Anterior cingulate cortex (tissue), 58 donors: ENCODE measurements at places on chromosomes 11 and 22.

- no peak for DNase-seq
Measured at GRCh38 chr11:69496202-69496557, 14.7 kb downstream of the LINC01488 start.

DNA sequence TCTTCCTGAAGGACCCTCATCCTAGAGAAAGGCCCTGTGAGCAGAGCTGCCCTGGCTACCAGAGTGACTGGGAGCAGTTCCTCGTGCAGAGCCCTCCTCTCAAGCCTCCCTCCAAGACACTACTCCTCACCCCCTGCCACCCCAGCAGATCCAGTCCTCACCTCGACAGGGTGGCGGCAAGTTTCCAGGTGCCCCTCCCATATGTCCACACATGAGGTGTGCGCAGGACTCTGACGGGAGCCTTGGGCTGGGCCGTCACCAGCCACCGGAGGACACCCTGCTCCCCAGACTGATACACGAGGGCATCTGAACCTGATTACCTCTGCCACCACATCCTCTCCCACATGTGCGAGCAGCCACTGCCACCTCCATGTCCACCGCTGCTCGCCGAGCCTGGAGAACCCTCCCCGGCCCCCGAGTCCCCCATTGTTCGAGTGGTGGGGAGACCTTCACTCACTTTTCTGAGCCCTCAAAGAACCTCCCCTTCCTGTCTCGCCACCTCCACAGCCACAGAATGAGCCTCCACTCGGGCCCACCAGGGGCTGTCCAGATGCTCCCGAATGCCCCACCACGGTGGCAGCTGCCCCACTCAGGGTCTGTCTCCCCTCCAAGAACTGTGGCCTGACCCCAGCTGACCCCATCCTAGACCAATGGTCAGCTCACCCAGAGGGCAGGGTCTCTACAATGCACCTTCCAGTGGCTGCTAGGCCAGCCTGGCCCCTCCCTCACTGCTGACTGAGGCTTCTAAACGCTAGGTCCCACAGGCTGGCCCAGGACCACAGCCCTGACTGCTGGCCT, 62.5 kb downstream of the DGCR2 start:
- DNase-seq, result no peak

DNA sequence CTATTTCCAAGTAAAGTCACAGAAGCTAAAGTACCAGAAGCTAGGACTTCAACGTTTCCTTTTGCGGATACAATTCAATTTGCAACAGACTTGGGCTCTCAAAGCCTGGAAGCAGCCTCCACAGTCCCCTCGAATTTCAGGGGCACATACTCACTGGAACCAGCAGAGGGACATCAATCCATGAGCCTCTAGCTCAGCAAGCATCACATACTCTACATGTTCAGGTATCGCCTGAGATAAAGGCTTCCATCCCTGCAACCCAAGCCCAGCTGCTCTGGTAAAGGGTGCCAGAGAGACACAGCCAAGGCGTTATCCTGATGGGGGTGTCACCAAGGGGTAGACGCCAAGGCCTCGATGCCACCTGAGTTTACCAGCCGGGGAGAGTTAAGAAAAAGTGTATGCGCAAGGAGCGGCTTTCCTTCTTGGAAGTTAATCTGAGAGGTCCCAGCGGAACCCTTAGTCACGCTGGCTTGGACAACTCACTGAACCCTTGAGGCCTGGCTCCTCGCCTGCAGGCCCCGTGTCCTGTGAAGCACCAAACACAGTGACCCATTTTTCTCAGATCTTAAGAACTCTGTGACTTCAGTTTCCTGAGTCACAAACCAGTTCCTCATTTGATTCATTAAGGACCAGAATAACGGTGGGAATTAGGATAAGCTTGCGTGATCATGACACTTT, 13.0 kb downstream of the LTO1 start:
- DNase-seq, result no peak

- DNase-seq, result peak; percentile 23
Measured at GRCh38 chr22:36027579-36027934, 1.1 kb downstream of the RBFOX2 start.

DNA sequence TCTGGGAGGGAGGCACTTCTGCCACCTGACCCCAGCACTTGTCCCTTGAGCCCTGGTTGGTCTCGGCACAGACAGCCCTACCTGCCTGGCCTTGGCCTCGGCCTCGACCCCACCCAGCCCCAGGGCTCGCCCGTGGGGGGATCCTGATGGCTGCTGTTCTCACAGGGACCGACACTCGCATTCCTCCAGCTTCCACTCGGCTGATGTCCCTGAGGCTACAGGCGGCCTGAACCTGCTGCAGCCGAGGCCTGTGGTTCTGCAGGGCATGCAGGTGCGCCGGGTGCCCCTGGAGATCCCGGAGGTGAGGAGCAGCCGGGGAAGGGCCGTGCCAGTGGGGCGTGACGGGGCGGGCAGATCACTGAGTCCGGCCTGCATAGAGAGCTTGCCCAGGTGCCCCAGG, 5.1 kb downstream of the PCNX3 start:
- DNase-seq, result no peak

DNA sequence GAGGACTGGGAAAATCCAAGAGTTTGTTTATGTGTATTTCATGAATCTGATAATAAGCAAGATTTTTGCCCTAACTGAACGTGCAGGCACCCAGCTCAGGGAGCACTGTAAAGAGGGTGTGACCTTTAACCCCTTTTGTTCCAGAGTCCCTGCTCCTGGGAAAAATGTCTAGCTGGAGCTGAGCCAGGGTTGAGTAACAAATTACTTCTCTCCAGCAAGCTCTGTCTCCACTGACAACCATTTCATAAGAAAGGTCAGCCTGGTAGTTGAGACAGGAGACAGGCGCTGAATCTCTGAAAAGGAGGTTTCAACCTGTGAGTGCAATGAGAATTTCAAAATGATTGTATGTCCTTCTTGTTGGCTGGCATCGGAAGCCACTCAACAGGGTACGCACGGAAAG, 156.4 kb upstream of the NARS2 start:
- no peak for DNase-seq

DNA sequence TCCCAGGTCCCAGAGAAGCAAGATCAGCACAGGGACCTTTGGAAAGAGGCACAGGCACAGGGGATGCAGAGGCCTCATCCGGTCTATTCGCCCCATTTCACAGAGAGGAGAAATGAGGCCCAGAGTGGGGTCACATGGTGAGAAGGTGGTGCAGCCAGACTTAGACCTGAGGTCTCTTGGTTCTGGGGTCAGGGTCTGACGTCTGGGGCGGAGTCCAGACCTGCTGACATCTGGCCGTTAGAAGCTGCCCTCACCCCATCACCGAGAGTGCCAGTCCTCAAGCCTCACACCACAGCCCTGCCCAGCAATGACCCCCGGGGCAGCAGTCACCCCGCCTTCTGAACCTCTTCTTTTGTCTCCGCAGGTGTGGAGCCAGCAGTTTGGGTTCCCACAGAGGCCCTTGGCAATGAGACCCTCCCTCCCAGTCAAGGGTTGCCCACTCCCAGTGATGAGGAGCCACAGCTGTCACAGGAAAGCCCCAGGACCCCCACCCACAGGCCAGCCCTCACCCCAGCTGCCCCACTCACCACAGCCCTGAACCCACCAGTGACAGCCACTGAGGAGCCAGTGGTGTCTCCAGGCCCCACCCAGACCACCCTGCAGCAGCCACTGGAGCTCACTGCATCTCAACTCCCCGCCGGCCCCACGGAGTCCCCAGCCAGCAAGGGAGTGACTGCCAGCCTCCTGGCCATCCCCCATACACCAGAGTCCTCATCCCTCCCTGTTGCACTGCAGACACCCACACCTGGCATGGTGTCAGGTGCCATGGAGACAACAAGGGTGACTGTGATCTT, 62.4 kb downstream of the OTOG start:
- no peak for DNase-seq

DNA sequence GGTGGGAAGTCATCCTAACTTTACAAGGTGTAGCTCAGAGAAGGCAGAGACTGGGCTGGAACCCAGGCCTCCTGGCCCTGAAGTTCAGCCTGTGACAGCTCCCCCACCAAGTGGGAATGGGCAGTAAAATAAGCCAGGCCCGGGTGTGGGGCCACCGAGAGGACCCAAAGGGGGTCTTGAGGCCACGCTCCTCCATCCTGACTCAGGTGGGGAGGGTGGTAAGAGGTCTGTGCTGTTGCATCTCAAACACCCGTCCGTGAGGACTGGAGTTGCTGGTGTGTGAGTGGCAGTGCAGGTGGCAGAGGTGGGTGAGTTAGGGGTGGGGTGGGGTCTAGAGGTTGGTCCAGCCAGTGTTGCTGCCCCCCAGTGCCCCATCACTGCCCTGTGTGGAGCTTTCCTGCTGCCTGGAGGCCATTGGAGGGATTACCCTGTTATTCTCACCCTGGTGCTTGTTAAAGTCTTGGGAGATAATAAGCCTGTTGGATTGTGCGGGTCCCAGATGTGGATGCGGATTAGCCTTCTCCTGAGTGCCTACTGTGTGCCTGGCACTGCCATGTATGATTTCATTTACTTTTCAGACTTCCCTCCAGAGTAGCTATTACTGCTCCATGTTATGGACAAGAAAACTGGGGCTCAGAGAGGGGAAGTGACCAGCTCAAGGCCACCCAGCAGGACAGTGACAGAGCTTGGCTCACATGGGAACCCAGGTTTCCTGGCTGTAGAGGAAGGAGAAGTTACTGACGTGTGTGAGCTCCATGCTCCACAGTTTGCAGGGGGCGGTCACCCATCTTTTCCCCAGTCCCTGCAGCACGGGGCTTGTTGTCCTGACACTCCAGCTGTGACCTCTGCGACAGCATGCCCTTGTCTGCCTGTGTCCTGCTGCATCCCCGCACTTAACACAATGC, 12.9 kb downstream of the SERPINH1 start:
- DNase-seq, result no peak

- no peak for DNase-seq
Measured at GRCh38 chr11:76629853-76630599, 40.5 kb downstream of the LRRC32 start.

GRCh38 chr11:126544108-126545056, 188.9 kb downstream of the ST3GAL4 start:
- peak; percentile 21 for DNase-seq

DNA sequence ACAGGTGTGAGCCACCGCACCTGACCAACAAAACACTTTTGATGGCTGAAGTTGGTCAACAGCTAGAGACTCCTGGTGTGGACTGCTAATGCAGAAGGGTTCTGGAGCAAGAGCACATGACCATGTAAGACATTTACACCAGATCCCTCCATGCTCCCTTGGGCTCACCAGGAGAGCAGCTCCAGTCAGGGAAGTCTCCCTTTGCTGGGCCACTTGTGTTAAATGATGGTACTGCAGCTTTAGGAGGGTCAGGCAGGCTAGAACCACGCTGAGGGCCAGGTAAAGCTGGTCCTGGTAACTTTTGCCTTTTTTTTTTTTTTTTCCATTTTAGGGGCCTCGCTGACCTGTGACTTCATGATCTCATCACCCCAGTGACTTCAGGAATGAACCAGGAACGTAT, 146.4 kb downstream of the FBXO7 start:
- DNase-seq, result no peak

- DNase-seq, result no peak
Measured at GRCh38 chr11:19332476-19332875, 91.7 kb upstream of the E2F8 start.

- no peak for DNase-seq
Measured at GRCh38 chr11:73995247-73995646, 12.6 kb upstream of the UCP2 start.

DNA sequence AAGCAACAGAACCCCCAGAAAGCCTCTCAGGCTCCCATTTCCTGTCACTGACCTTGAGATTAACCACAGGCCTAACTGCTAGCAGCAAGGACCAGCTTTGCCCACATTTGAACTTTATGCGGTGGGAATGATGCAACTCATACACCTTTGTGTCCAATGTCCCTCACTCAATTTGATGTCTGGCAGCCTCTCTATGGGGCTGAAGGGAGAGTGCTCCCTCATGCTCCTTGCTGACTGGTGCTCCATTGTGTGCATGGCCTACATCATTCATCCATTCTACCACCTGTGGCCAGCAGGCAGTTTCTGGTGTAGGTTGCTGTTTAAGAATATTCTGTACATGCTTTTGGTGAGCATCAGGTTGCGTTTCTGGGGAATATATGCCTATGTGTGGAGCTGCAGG, 31.9 kb downstream of the KCNQ1OT1 start:
- DNase-seq, result no peak

GRCh38 chr11:118652681-118653181, 26.7 kb downstream of the TREH start:
- no peak for DNase-seq

- no peak for DNase-seq
Measured at GRCh38 chr11:128189823-128190222, 397.5 kb downstream of the ETS1 start.

DNA sequence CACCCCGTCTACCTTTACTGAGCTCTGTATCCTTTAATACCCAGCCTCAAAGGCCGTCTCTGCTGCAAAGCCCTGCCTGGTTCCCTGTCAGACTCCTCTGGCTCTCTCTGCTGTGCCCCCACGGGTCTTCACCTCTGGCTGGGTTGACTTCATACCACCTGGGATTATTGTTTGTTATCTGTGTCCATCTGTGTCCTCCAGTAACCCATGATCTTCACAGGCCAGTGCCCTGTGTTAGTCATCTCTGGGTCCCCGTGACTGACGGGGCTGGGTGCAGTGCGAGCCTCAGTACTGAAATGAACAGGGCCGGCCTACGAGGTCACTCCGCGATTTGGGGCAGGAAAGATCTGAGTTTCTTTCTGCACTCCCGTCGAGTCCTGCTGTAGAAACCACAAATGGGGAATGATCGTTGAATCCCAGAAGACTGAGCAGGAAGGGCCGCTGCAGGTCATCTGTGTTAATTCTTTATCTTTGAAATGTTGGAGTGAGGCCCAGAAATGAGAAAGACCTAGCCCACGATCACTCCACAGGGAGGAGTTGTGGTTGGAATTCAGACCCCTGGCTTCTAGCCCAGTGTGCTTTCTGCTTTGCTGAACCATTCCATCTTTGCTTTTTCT, 12.3 kb upstream of the TUB start:
- DNase-seq, result no peak

DNA sequence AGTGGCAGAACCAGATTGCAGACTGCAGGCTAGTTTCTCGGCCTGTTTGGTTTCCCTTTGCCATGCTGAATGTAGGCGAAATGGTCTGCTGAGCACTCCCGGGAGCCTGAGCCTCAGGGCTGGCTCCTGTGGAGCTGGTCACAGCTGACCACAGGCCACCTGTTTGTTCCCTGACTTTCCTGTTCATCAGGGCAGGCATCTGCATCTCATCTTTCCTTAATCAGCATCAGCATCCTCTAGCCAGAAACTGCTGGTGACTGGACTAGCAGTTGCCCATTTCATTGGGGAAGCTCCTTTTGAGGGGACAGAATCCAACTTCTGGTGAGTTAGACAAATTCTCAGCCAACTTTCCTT, 20.2 kb upstream of the C11orf96 start:
- no peak for DNase-seq

DNA sequence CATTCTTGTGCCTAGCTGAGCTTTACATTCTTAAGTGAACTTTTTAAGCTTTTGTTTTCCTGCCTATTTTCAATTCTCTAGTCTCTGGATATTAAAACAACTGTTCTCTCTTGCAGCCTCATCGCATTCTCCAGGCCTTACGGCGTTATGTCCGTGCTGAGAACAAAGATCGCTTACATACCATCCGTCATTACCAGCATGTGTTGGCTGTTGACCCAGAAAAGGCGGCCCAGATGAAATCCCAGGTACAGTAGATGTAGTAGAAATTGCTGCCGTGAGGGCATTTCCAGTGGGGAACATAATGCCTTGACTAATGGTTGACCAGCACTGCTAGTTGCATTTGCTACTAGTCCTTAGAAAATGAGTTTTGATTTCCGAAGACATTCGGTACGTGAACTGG, 29.7 kb upstream of the ST14 start:
- DNase-seq, result no peak

GRCh38 chr11:114128399-114128798, 68.9 kb downstream of the ZBTB16 start:
- no peak for DNase-seq

- no peak for DNase-seq
Measured at GRCh38 chr22:23773483-23774113, 949 bp downstream of the MMP11 start.

GRCh38 chr11:124465368-124465767, 19.9 kb upstream of the OR8B8 start:
- no peak for DNase-seq
